Fibroblast of skin of right quadriceps (primary cell): ENCODE measurements at places on chromosomes 12 and 14.

DNA sequence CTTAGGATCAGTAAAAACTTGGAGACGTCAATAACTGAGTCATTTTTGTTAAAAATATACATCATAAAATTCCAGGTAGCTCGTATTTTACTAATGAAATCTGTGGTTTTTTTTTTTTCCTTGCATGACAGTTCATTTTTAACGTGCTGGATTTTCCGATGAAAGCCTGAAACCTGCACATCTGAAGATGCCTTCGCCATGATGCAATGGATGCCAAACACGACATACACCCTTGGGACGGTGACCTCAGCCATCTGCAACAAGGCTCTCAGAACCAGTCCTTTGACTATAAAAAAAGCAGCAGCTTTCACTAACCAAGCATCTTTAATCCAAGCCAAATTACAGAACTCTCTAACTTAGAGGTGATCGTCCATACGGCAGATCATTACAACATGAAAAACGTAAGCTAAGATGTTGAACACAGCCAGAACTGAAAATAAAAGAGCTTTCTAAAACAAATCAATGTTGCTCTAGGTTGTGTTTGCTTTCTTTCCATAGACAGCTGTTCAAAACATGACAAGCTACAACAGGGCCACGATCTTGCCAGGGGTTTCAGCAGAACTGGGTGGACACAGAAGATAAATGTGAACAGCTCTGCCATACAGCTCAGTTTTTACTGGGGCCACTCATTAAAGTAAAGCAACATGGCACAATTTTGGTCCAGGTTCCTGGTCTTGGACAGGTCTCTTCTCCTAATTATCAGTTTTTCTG is 7.8 kb downstream of the NIN start:
- DNase-seq, result peak; percentile 51

- no peak for DNase-seq
Observed at GRCh38 chr12:113161415-113162016, 12.0 kb downstream of the CFAP73 start.

DNA sequence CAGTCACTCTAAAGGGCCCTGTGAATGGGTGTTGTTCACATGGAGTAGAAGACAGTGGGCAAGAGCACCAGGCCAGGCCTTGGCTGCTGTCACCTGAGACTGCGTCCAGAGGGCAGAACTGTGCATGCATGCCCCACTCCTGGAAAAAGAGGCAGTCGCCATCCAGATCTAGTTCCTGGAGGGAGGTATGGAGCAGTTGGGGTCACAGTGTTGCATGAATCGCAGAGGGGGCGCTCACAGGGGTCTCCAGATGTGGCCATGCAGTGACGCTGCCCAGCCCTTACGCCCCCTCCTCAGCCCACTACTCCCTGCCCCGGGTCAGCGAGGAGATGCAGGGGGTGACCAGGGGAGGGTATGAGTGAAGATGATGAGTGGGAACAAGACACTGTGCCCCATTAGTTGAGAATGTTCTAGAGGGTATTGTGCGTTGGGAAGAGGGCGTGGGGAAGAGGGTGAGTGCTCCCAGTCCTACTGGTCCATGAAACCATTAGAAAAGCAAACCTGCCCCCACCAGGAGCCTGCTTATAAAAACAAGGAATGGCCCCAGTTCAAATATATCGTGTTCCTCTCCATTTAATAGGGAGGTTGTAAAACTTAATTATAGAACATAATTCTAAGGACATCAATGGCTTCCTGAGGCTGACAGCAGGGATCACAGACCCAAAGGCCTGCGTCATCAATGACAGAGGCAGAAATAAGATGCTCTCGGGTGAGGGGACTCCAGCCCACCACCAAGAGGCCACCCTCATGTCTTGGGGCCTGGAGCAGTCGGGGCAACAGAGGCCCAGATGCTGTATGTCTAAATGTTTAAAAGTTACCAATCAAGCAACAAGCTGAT is 32.2 kb upstream of the BCL7A start:
- no peak for DNase-seq

- no peak for DNase-seq
Observed at GRCh38 chr14:69320581-69321365, 60.8 kb downstream of the GALNT16 start.
